Left renal cortex interstitium (tissue), 4 donors: ENCODE measurements at places on chromosomes 5 and 9. TPM values are rescaled to one million over a fixed set of nuclear protein-coding genes. Genes with fewer than 3 reads are reported as not detected.

GRCh38 chr9:130979591-130980385 lies 29.2 kb upstream of the LAMC3 start:
- DNase-seq = no peak

- DNase-seq = no peak
Measured at GRCh38 chr5:74288448-74289108, 351.9 kb downstream of the ENC1 start.

DNA sequence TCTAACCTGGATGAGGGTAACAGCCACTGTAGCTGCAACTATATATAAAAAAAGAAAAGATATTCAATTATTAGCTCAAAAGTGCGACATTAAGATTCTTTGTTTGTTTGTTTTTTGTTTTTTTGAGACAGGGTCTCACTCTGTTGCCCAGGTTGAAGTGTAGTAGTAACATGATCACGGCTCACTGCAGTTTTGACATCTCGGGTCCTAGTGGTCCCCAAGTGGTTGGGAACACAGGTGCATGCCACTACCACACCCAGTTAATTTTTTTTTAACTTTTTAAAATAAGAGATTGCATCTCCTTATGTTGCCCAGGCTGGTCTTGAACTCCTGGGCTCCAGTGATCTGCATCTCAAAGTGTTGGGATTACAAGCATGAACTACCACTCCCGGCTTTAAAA lies 61.8 kb downstream of the MEF2C start:
- DNase-seq = no peak

The ZFP37 gene
- polyA plus RNA-seq = 15.0 TPM

GRCh38 chr5:170287532-170287931 lies 10.0 kb downstream of the LCP2 start:
- DNase-seq = no peak

- no peak for DNase-seq
Measured at GRCh38 chr5:109650493-109650892, 39.2 kb upstream of the MAN2A1 start.

- DNase-seq = no peak
Measured at GRCh38 chr5:75534734-75535133, 23.0 kb downstream of the POLK start.

The PCDHB2 gene
- 4.5 TPM for polyA plus RNA-seq

The BRINP1 gene
- polyA plus RNA-seq = 7.5 TPM

DNA sequence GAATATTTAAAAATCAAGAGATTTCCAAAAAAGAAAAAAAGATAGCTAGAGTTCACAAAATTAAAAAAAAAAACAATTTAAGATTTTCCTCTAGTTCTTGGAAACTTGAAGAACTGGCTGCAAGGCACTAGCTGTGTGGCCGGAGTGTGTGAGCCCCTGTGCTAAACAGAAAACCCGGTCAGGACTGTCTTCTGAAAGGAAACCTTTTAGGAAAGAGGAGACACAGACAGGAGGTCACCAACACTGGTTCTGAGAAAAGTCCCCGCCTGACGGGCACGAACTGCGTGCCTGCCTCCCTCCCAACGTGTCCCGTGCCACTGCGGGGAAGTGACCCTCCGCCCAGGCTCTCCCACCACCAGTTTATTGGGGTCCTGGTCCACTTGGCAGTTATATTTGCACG lies 15.2 kb downstream of the TTF1 start:
- DNase-seq = no peak

The SMIM33 gene
- polyA plus RNA-seq = not detected

DNA sequence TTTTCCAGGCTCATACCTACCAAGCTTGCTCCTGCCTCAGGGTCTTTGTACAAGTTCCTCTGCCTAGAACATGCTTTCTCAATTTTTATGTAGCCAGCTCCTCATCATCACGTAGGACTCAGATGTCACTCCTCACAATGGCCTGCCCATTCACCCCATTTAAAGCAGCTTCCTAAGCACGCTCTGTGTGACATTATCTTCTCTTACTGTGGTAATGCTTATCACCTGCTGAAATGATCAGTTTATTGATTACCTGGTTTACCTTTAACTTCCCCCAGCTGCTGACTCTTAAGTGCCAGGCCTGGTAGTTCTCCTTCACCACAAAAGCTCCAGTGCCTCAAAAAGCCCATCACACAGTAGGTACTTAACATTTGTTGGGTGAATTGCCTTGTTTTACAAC lies 13.6 kb downstream of the FUBP3 start:
- DNase-seq = no peak

- no peak for DNase-seq
Measured at GRCh38 chr9:72930828-72931227, 22.0 kb downstream of the ALDH1A1 start.

The FAM221B gene
- polyA plus RNA-seq = 0.22 TPM

The SLC27A4 gene
- 24.9 TPM for polyA plus RNA-seq

The MIGA2 gene
- polyA plus RNA-seq = 32.1 TPM

DNA sequence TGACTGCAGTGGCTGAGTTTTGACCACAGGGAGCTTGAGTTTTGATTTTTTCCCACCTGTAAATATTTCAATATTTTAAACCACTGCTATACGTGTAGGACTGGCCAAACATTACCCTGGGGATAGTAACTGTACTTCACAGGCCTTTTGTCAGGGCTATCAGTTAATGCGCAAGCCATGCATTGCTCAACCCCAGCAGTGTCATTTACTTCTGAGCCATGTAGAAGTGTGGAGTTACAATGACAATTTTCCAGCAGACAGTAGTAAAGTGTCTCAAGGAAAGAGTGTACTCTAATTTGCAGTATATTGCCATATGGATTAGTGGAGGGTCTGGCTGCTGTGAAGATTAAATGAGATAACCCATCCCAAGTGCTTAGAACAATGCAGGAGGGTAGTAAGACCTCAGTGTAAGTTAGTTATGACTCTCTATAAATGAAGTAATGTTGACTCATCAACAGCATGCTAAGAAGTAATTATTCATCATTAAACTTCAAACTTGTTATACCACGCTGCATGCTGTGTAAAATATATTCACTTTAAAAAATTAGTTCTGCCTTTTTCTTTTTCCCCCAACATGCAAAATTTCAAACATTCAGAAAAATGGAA lies 489.2 kb downstream of the KDM4C start:
- no peak for DNase-seq

The LCN9 gene
- polyA plus RNA-seq = not detected

GRCh38 chr5:16345454-16345853 lies 120.1 kb downstream of the ZNF622 start:
- no peak for DNase-seq

The GFM2 gene
- polyA plus RNA-seq = 61.8 TPM

The GFPT2 gene
- polyA plus RNA-seq = 5.4 TPM

- DNase-seq = no peak
Measured at GRCh38 chr5:162769019-162769418, 668.4 kb upstream of the CCNG1 start.

GRCh38 chr9:116849721-116850120 lies 162.6 kb downstream of the TRIM32 start:
- no peak for DNase-seq

- DNase-seq = no peak
Measured at GRCh38 chr9:132288361-132288760, 66.4 kb downstream of the SETX start.

The PKD2L2 gene
- 0.46 TPM for polyA plus RNA-seq

The CER1 gene
- 2.3 TPM for polyA plus RNA-seq

The MVB12B gene
- polyA plus RNA-seq = 19.5 TPM

The EQTN gene
- 0.39 TPM for polyA plus RNA-seq

DNA sequence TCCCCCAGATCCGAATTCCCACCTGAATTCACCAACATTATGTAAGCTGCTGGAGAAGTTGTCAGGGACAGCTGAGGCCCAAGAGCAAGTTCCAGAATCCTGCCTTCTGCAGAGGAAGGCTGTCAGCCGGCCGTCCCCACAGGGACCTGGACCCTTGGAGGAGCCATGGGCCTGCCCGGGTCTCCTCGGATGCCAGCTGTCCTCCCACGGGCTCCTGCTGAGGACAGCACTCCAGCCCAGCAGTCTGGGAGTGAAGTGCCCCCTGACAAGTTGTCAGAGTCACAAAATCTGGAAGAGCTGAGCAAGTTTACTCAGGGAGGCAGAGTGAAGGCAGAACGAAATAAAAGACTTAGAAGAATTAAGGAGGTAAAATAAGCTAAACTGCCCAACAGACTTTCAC lies 192.5 kb upstream of the DAPK1 start:
- DNase-seq = no peak

DNA sequence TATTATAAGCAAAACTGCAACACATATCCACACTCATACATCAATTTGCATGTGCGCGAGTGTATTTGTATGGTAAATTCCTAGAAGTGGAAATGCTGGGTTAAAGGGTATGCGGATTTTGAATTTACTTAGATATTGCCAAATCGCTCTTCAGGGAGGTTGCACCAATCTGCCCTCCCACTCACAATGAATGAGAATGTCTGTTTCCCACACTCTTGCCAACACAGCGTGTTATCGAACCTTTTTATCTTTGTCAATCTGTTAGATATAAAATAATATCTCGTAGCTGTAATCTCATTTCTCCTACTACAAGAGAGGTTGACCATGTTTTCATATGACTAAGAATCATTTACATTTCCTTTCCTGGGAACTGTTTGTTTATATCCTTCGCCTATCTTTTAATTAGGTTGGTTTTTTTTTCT lies 35.7 kb downstream of the LHX2 start:
- no peak for DNase-seq

The CBY3 gene
- polyA plus RNA-seq = 0.81 TPM

The SLCO6A1 gene
- polyA plus RNA-seq = not detected

GRCh38 chr9:81225596-81225995 lies 463.8 kb downstream of the TLE1 start:
- DNase-seq = no peak

The KIF4B gene
- 0.14 TPM for polyA plus RNA-seq

The MPDZ gene
- 47.7 TPM for polyA plus RNA-seq

GRCh38 chr5:149646564-149646963 lies 65.3 kb downstream of the ARHGEF37 start:
- no peak for DNase-seq

DNA sequence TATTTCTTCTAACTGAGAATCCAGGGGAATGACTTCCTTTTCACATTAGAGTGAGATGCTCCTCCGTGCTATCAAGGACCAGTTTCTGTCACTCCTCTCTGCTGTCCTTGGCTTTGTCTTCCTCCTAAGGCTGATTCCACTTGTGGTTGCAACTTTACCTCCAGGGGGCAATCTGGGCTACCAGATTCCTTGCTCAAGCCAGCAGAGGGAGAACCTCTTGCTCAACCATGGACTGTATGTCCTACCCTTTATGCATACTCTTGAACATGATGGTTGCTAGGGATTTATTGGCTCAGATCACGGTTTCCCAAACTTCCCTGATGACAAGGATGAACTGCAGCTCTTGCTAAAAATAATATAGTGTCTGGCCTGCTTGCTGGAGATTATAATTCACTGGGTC lies 24.0 kb downstream of the NNT start:
- DNase-seq = no peak

- DNase-seq = no peak
Measured at GRCh38 chr5:75667586-75667985, 49.7 kb downstream of the POC5 start.

DNA sequence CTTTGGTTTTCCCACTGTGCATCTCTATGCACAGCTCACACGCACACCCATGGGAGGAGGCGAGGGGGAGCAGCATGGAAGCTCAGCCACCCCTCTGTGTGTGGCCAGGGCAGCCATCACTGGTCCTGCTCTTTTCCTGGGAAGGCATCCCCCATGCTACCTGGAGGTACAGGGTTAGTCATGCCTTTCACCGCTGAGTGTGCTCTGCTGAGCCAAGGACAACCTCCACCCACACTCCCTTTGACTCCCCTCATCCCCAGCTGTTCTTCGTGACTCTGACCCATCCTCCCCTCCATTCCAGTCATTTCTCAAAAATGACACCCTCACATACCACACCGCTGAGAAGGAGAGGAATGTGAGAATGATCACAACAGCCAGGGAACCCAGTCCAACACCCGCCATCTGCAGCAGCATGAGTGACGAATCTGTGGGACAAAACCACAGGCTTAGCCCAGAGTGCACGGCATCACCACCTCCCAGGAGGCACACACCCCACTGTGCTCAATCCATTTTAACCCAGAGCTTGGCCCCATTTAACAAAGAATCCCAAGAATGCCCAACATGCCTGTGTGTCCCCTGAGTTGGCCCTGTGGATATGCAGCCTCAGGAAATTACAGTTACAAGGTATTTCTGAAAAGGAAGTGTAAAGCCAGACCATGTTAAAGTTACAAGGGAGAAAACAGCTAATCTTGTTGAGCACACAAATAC lies 133.4 kb downstream of the SUSD1 start:
- DNase-seq = no peak

The RNF183 gene
- polyA plus RNA-seq = 6.1 TPM

The ZBTB6 gene
- polyA plus RNA-seq = 14.9 TPM

The LHX3 gene
- not detected for polyA plus RNA-seq

- DNase-seq = no peak
Measured at GRCh38 chr5:130198927-130199326, 294.7 kb downstream of the CHSY3 start.

The PRDM9 gene
- 0.26 TPM for polyA plus RNA-seq

The TXN gene
- 200 TPM for polyA plus RNA-seq

GRCh38 chr5:150022158-150022531 lies 21.6 kb downstream of the HMGXB3 start:
- no peak for DNase-seq

DNA sequence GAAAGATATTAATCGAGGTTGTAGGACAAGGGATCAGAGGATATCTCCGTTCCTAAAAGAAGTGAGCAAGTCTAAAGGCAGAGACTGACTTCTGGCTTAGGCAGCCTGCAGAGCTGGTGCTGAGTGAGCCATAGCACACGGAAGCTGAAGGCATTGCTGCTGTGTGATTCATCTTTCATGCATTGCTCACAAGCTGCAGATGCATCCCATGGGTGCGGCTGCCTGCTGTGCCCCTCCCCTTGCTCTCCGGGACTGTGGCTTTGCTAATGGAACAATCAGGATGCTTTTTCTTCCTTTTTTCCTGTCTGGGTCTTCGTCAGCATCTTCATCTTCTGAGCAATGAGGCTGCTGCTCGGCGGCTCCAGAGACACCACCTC lies 341.4 kb downstream of the DIRAS2 start:
- no peak for DNase-seq

DNA sequence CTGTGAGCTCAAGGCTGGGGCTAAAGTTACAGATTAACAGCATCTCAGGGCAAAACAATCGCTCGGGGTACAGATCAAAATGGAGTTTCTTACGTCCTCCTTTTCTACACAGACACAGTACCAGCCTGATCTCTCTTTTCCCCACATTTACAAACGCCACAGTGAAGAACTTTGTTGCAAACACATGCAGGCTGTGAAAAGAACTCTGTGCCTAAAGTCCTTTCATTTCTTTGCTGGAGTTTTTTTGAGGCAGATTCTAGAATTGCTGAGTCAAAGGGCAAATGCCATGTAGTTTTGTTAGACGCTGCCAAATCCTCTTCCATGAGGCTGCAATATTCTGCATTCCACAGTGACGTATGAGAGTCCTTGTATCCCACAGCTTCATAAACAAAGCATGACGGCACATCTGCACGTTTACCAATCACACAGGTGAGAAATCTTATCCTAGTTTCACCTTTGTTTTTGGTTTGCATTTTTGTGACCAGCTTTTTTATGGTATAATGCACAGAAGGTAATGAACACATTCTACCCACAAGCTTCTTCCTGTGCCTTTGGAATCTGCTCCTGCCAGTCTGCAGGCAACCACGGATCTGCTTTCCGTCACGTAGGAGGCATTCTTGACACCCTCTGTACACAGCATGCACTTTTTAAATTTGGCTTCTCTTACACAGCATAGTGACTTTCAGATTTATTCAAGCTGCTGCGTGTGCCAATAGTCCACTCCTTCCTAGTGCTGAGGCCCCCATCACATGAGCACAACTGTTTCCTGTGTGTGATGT lies 44.6 kb upstream of the LPCAT1 start:
- DNase-seq = no peak

GRCh38 chr9:115969096-115969495 lies 184.5 kb upstream of the PAPPA start:
- no peak for DNase-seq
